Activated CD4-positive, alpha-beta T cell treated with anti-CD3 and anti-CD28 coated beads, Interleukin-2, amount 50 U/mL, for 1 hour (primary cell): ENCODE measurements at places on chromosomes 13 and 19.

- no peak for DNase-seq
Measured at GRCh38 chr13:73025217-73026012, 33.4 kb upstream of the KLF5 start.

DNA sequence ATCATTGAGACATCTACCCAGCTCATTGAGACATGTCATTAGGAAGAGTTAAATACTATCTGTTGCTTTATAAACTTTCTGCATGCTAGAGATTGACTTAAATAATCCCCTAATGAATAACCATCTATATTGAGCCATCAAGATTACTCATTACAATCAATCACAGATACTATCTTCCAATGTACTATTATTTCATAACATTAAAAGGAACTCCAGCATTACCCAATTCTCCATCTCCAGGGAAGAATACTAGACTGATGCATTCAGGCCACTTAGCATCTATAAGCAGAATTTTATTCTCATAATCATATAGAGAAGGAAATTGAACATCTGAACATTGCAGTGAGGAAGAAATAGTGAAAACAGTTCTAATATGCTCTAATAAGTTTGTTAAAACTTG, 8.0 kb downstream of the EPSTI1 start:
- DNase-seq, result no peak

DNA sequence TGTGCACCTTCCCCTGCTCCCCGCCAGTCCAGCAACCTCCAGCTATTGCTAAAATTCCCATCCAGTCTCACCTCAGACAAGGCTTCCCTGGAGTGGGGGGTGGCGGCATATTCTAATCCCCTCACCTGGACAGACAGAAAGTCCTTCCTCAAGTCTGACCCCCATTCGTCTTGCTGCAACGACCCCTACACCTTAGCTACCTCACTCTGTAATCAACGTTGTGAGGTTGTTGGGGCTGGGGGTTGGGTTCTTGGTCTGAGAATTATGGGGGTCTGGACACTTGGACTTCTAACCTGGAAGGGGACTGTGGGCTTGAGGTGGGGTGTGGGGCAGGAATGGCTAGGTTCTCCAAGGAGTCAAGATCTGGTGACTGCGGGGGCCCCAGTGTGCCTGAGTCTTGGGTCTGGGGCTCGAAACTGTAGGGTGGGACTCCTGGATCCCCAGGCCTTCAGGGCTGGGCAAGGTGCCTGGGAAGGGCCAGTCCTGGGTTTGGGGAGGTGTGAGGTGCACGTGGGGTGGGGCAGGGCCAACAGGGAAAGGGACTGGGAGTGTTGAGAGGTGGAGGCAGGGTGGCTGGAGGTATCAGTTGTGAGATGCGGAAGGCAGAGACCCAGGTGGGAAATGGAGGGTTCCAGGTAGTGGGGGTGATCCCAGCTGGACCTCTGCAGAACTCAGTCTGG, 1.3 kb downstream of the FOXA3 start:
- no peak for DNase-seq

- no peak for DNase-seq
Measured at GRCh38 chr13:24506698-24507335, 5.8 kb downstream of the PARP4 start.

DNA sequence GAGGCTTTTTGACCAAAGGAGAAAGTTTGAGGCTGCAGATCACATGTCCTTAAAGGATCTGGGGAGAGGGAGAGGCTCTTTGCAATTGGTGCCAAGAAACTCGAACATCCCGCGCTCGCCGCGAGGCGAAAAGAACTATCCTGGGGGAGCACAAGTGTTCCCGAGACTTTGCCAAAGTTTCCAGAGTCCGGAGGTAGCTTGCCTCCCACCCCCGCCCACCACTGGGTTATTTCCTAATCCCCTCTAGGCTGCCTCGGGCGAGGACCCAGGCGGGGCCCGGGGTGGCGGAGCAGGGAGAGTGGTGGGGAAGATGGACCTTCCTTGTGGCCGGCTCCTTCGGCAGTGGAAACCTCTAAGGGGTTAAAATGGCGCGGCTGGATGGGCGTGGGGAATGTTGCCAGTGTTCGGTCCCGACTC, 114.5 kb downstream of the KCNRG start:
- DNase-seq, result no peak

DNA sequence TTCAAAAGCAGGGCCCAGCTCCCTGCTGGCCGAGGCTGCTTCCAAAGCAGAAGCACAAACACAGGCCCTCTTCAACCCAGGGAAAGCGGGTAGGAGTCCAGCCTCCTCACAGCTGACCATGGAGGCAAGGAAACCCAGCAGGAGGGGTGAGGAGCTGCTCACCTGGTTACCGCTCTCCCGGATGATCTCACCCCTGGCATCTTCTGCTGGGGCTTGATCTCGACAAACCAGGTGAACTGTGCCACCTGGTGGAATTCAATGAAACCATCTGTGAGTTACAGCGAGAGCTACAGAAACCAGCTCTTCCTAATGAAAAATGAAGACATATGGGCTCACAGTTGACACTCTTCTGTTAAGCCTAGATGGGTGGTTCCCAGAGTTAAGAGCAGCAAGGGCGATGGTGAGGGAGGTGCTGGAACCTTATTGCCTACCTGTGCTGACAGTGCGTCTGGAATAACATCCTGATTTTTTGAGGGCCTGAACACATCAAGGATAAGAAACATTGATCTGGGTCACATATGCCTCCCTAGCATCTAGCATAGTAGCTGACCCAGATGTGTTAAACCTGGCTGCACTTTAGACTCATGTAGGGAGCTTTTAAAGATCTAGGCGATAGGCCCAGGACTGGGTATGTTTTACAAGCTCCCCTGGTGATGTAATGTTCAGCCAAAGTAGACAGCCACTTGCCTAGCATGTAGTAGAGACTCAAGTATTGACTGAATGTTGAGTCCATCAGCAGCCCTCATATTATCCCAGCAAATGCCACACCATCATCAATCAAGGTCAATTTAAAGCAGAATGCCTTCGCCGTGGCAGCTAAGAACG, 6.1 kb downstream of the DHRS12 start:
- peak; percentile 56 for DNase-seq

DNA sequence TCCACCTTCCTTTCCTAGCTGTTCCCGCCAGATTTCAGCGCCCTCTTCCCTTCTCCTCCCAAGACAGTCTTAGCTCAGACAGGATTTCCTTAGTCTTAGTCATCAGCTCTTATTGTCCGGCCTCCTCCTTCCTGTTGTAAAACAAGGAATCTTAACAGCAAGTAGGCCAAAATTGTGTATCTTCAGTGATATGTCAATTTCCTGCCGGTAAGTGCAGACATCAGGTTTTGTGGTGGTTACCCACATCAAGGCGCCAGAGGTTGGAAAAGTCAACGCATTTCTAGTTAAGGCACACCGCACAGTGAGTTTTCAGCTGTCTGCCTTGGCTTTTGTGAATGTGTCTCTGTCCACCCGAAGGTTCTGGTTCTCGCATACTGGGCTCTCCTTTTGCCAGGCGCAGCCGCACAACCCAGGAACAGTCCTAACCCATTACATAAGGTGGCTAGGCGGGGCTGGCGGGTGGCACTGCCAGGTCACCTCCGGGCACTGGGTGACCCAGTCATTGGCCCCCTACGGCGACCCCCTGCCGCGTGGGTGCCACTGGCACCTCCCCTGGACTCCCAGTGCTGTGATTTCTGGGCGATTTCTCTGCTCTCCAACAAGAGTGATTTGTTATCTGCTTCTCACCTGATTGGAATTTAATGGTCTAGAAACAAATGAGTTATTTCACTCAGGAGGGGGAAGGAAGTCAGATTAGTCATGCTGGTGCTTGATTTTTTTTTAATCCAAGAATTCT, 12.9 kb downstream of the COL4A2 start:
- no peak for DNase-seq

DNA sequence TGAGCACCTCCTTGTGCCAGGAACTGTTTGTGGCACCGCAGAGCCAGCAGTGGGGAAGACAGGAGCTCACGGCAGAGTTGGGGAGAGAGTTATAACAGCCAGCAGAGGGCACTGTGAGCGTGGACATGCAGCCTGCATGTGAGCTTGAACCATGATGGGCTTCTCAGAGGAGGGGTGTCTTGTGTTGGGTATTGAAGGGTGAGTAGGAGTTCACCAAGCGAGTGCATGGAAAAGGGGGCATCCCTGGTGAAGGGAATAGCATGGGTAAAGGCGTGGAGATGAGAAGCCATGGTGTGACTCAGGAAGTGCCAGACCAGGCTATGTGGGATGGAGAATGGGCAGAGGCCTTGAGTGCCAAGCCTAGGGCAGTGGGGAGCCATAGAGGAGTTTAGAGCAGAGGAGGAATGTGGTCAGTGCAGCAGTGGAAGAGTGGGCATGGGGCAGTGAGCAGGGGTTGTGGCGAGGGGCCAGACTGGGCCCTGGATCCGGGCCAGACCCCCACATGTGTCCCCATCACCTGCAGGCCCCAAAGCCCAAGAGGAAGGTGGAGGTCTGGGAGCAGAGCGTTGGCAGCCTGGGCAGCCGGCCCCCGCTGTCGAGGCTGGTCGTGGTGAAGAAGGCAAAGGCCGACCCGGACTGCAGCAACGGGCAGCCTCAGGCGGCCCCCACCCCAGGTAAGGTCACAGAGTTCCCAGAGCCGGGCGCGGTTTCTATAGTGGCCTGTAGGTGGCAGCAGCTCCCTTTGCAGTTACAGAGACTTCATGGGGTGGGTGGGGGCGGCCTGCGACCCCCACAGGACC, 11.8 kb upstream of the SHD start:
- DNase-seq, result peak; percentile 62

- no peak for DNase-seq
Measured at GRCh38 chr19:55554741-55555152, 9.4 kb upstream of the SBK3 start.

GRCh38 chr19:36527873-36528193, 238 bp downstream of the ZNF260 start:
- no peak for DNase-seq

- no peak for DNase-seq
Measured at GRCh38 chr13:112183532-112184090, 116.7 kb downstream of the SOX1 start.

DNA sequence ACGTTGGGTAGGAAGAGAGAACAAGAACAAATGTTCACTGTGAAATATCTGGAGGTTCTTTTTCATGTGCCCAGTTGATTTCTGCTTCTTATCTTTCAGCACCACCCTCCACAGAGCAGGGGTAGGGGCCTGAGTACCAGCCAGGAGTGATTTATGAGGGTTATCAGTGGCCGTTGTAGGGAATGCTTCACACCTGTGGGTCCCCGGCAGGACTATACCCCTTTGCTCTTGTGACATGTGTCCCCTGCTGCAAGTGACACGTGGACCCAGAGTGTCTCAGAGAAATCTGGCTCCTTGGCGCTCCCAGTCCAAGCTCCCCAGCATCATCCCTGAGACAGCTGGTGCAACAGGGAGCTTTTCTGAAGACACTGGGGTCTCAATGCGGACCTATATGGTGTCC, 29.7 kb downstream of the SIAH3 start:
- DNase-seq, result no peak

- peak; percentile 49 for DNase-seq
Measured at GRCh38 chr19:34336781-34337271, 28.2 kb upstream of the GPI start.

GRCh38 chr19:18408053-18408476, 10.6 kb upstream of the LRRC25 start:
- DNase-seq, result no peak

DNA sequence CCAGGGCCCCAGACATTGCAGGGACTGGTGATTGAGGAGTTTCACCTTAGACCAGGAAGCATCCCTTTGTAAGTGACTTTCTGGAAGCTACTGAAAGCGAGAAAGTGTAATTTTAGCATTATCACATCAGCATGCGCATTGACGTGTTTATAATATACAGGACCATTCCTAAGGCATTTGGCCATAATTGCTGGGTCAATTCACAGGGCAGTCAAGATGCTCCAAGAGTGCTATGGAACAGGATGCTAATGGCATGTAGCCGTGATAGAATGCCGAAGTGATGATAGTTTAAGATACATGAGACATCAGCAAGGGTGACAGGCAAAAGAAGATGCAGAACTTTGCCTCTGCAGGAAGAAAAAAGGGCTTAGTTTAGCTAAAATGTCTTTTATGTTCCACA, 347.6 kb upstream of the NBEA start:
- DNase-seq, result no peak

- no peak for DNase-seq
Measured at GRCh38 chr13:21557995-21558394, 46.0 kb downstream of the MICU2 start.

DNA sequence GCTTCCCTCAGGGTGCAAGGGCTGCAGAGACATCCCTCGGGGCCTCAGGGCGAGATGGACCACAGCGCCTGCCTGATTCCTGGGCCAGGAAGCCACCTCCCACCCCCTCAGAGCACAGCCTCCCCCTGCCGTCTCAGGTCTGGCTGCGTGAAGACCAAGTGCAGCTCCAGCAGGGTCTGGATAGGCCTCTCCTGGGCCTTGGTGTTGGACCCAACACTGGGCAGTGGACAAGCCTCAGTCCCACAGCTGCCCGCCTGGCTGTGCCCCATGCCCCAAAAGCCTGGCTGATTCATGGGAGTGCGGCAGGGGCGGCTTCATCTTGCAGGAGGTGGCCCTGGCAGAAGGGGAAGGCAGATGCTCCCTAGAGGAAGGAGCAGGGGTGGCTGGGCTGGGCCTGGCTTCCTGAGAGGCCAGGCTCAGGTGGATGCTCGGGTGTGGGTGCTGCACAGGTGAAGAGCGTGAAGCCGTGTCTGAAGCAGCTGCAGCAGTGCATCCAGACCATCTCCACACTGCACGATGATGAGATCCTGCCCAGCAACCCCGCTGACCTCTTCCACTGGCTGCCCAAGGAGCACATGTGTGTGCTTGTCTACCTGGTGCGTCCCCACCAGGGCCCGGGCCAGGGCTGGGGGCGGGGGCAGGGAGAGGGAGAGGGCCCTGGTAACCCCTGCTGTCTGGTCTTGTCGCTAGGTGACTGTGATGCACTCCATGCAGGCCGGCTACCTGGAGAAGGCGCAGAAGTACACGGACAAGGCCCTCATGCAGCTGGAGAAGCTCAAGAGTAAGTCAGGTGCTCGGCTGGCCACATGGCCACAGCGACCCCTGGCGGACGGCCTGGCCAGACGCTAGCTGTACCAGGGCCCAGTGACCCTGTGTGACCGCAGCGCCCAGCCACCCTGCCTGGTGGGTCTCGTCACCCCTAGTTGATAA, 21.7 kb downstream of the MAU2 start:
- no peak for DNase-seq
